ENCODE measurements at places on chromosomes 7 and 10. TPM values are rescaled to one million over a fixed set of nuclear protein-coding genes. Genes with fewer than 3 reads are reported as not detected.

- no peaks in the 10 kb centered on the region for H3K36me3 ChIP-seq
- H3K4me1 ChIP-seq = peaks cover 11% of the 10 kb centered on the region
- DNase-seq = peak; percentile 57
- H3K27me3 ChIP-seq = no peaks in the 10 kb centered on the region
- H3K27ac ChIP-seq = no peak overlapping the region
- no peak overlapping the region for H3K4me3 ChIP-seq
Observed at GRCh38 chr10:69413221-69413865, 3.4 kb downstream of the TACR2 start.

GRCh38 chr10:60236869-60237524 lies 152.7 kb downstream of the ANK3 start:
- peaks cover 27% of the 10 kb centered on the region for H3K4me1 ChIP-seq
- H3K27me3 ChIP-seq = peaks cover 3% of the 10 kb centered on the region
- no peaks in the 10 kb centered on the region for H3K36me3 ChIP-seq
- DNase-seq = peak; percentile 70

DNA sequence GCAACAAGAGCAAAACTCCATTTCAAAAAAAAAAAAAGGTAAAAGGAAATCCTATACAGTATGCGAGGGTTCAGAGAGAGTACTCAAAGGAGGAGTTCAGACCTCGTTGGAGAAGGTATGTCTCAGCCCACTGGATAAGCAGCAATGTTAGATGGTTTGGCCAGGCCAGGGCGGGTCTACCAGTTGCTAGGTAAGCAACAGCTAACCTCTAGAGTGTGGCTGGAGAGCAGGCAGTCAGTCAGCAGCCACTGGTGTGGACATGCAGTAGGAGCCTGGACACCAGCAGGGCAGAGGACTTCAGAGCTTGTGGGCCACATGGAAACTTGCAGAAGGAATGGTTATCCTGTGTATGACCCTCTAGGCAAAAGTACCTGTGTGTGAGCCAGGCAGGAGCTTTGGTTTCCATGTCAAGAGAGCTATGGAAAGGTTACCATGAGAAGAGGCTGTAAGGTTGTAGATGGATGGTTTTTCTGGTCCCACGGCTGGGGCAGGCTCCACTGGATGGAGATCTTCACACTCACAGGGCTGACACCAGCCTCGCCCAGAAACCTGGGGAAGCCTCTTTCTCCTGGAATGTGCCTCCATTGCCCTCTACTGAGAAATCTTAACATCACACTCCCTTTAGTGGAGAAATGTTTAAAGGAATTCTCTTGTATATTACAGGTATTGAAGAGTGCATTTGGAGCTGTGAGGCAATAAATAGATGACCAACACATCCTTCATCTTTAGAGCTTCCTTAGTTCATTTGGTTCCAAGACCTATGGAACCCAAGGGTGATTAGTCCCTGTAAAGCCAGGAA lies 63.6 kb downstream of the CCDC186 start:
- DNase-seq = no peak
- no peaks in the 10 kb centered on the region for H3K36me3 ChIP-seq
- H3K4me3 ChIP-seq = no peak overlapping the region
- peaks cover 27% of the 10 kb centered on the region for H3K27me3 ChIP-seq

GRCh38 chr7:101740981-101741725 lies 76.3 kb upstream of the CUX1 start:
- H3K27me3 ChIP-seq = no peaks in the 10 kb centered on the region
- no peaks in the 10 kb centered on the region for H3K36me3 ChIP-seq
- DNase-seq = peak; percentile 62
- peak overlapping the region; percentile 64 for H3K4me3 ChIP-seq
- H3K27ac ChIP-seq = peak overlapping the region; percentile 96

DNA sequence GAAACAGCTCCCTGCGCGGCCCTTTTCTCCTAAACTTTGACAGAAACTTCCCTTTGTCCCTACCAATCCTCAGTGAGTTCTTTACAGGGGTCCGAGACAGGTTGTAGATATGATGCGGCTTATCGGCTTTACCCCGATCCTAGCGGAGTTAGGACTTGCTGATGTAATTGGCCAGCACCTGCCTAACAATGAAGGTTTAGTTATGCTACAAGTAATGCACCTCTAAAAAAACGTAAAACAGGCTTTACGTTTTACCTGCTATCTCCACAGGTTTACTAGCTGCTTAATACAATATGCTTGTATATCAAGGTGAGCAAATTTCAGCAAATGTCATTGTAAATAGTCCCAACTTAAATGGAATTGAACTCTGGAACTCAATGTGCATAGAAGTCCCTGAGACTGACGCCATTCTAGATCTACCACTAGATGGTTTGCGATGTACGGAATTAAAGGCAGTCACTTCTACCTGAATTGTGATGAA lies 697 bp upstream of the SNX13 start:
- peak overlapping the region; percentile 90 for H3K27ac ChIP-seq
- peak overlapping the region; percentile 94 for H3K4me3 ChIP-seq
- H3K4me1 ChIP-seq = peaks cover 35% of the 10 kb centered on the region
- H3K27me3 ChIP-seq = peaks cover 14% of the 10 kb centered on the region

GRCh38 chr10:133274751-133275683 lies 1.7 kb downstream of the ADAM8 start:
- peaks cover 34% of the 10 kb centered on the region for H3K4me1 ChIP-seq
- DNase-seq = peak; percentile 83
- no peaks in the 10 kb centered on the region for H3K27me3 ChIP-seq
- peak overlapping the region; percentile 86 for H3K27ac ChIP-seq
- H3K36me3 ChIP-seq = peaks cover 4% of the 10 kb centered on the region

DNA sequence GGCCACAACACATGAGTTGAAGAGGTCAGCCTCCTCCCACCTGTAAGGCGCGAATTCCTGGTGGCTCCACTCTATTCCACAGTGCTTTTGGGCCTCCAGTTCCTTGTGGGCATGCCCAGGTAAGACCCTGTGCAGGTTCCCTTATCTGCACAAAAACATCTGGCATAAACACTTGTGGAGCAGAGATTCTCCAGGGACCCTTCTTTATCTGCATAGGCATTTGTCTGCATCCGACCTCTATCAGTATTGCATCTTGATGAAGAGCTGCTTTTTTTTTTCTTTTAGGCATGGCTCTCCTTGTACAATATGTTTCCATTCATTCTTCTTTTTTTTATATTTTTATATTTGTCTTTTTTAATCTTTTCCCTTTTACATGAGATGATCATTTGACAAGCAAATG lies 58.4 kb downstream of the ANKMY2 start:
- DNase-seq = no peak
- H3K27me3 ChIP-seq = no peaks in the 10 kb centered on the region
- no peaks in the 10 kb centered on the region for H3K36me3 ChIP-seq
- no peak overlapping the region for H3K4me3 ChIP-seq
- H3K4me1 ChIP-seq = no peaks in the 10 kb centered on the region
- no peak overlapping the region for H3K27ac ChIP-seq

- peaks cover 6% of the 10 kb centered on the region for H3K4me1 ChIP-seq
- no peak overlapping the region for H3K4me3 ChIP-seq
- no peak for DNase-seq
- no peaks in the 10 kb centered on the region for H3K27me3 ChIP-seq
- H3K36me3 ChIP-seq = no peaks in the 10 kb centered on the region
Observed at GRCh38 chr10:68871731-68872342, 29.3 kb upstream of the DDX50 start.

GRCh38 chr10:92757711-92758104 lies 68.0 kb downstream of the HHEX start:
- peaks cover 14% of the 10 kb centered on the region for H3K4me1 ChIP-seq
- no peak overlapping the region for H3K4me3 ChIP-seq
- H3K36me3 ChIP-seq = no peaks in the 10 kb centered on the region
- peaks cover 5% of the 10 kb centered on the region for H3K27me3 ChIP-seq
- H3K27ac ChIP-seq = no peak overlapping the region

- no peak overlapping the region for H3K27ac ChIP-seq
- DNase-seq = no peak
- H3K27me3 ChIP-seq = peaks cover 2% of the 10 kb centered on the region
- H3K4me1 ChIP-seq = no peaks in the 10 kb centered on the region
- H3K4me3 ChIP-seq = no peak overlapping the region
Observed at GRCh38 chr7:132206594-132206993, 369.7 kb downstream of the PLXNA4 start.

- peaks cover 4% of the 10 kb centered on the region for H3K27me3 ChIP-seq
- DNase-seq = no peak
- H3K4me1 ChIP-seq = peaks cover 6% of the 10 kb centered on the region
- H3K36me3 ChIP-seq = peaks cover 2% of the 10 kb centered on the region
- no peak overlapping the region for H3K27ac ChIP-seq
- no peak overlapping the region for H3K4me3 ChIP-seq
Observed at GRCh38 chr10:62658516-62658915, 146.0 kb upstream of the ADO start.

GRCh38 chr10:131842351-131843088 lies 58.3 kb upstream of the PPP2R2D start:
- no peaks in the 10 kb centered on the region for H3K27me3 ChIP-seq
- no peak overlapping the region for H3K4me3 ChIP-seq
- H3K36me3 ChIP-seq = no peaks in the 10 kb centered on the region

DNA sequence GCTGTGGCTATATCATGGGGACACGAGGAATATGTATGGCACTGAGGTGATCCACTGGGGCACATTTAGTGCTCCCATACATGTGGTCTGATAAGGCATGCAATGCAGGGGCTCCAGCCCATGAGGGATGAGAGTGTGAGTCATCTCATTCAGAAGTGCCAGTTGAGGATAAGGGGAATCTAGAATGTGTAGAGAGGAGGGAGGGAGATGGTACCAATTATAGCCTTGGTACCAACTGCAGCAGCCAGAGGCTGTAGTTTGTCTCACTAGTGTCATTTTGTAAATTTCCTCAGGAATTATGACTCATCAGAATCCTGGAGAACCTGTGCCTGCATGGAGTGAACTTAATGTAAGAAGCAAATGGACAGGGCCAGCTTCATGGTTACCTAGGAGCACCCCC lies 46.2 kb downstream of the LAMB4 start:
- no peaks in the 10 kb centered on the region for H3K27me3 ChIP-seq
- DNase-seq = no peak
- no peak overlapping the region for H3K27ac ChIP-seq

DNA sequence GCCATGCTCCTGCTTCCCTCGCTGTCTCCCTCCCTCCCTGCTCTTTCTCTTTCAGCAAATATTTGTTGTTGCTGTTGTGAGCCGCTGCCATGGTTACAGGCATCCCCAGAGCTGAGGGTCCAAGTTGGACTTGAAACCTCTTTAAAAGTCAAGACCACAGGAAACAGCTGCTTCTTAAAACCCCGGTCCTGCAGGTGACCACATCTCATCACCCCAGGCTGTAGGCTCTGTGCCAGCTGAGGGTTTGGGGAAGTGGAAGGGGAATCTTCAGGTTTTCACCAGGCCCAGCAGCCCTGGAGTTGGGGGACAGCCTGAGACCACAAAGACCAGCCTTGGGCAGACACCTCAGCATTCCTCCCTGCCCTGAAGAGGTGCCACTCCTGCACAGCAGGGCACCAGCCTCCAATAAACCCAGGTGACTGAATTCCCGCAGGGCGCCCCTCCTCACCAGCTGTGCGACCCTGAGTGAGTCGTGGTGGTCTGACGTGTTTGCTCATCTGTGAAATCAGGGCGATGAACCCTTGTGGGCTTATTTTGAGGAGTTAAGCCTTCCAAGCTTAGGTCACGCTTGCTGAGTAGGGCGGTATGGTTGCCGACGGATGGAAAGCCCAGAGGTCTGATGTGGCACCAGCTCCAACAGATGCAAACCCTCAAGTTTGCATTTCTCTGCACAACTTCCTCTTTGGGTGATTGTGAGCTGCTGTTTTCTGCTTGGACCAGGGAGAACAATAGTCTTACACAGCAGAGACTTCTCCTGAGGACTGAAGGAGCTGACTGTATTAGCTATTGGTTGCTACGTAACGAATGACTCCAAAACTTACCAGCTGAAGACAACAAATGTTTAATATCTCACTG lies 24.8 kb downstream of the NPTX2 start:
- no peak overlapping the region for H3K27ac ChIP-seq
- no peak for DNase-seq
- H3K4me1 ChIP-seq = no peaks in the 10 kb centered on the region
- no peaks in the 10 kb centered on the region for H3K36me3 ChIP-seq
- no peak overlapping the region for H3K4me3 ChIP-seq
- no peaks in the 10 kb centered on the region for H3K27me3 ChIP-seq

DNA sequence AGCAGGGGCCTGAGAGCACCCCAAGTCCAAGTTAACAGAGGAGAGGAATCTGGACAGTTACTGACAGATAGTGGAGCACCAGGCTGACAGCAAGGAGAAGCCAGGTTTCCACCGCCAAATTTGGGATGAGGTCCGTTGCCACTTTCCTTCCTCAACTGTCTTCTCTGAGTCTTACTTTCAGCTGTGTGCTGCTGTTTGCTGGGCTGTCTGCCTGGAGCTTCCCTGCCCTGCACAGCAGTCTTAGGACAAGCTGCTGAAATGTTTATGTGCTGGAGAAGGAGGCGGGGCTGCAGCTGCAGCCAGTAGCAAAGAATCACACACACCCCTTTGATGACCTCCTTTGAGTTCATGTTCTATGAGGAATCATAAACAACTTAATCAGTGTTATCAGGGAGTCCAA lies 17.4 kb upstream of the CYP3A7 start:
- H3K4me3 ChIP-seq = no peak overlapping the region
- no peak for DNase-seq
- no peak overlapping the region for H3K27ac ChIP-seq
- H3K36me3 ChIP-seq = no peaks in the 10 kb centered on the region
- H3K4me1 ChIP-seq = peaks cover 5% of the 10 kb centered on the region

DNA sequence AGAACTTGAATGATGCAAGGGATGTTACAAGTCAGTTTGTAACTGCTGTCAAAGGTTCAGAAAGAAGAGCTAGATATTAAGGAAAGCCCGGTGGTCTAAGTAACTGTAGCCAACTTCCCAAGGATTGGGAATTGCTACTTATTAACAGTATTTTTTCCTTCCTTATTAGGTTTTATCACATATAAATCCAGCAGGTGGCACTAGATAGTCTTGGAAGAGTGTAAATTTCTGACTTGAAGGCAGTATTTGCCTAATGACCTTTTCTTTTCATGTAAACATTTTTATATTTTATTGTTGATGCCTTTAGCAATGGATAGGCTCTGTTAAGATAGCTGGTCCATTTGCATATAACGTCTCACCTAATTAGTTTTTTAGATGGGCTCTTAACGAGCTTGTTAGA lies 51.2 kb downstream of the ANLN start:
- peaks cover 32% of the 10 kb centered on the region for H3K36me3 ChIP-seq
- H3K4me3 ChIP-seq = no peak overlapping the region
- H3K4me1 ChIP-seq = no peaks in the 10 kb centered on the region
- H3K27ac ChIP-seq = no peak overlapping the region
- H3K27me3 ChIP-seq = no peaks in the 10 kb centered on the region
- DNase-seq = no peak

GRCh38 chr7:6675807-6676405 lies 30.8 kb downstream of the ZNF12 start:
- DNase-seq = no peak
- H3K27me3 ChIP-seq = no peaks in the 10 kb centered on the region
- no peaks in the 10 kb centered on the region for H3K4me1 ChIP-seq
- no peak overlapping the region for H3K27ac ChIP-seq

GRCh38 chr7:22932896-22933295 lies 81.0 kb downstream of the HYCC1 start:
- H3K27ac ChIP-seq = no peak overlapping the region
- peaks cover 2% of the 10 kb centered on the region for H3K4me1 ChIP-seq
- peaks cover 7% of the 10 kb centered on the region for H3K36me3 ChIP-seq
- H3K27me3 ChIP-seq = peaks cover 18% of the 10 kb centered on the region
- no peak overlapping the region for H3K4me3 ChIP-seq
- DNase-seq = no peak

The AKR1B15 gene
- total RNA-seq = not detected

The VAX1 gene
- not detected for total RNA-seq

The IGFBP1 gene
- total RNA-seq = not detected

The EIF3A gene
- total RNA-seq = 162 TPM

The PTPN20 gene
- 0.07 TPM for total RNA-seq

The TEX47 gene
- not detected for total RNA-seq

The EVX1 gene
- total RNA-seq = not detected

The CTAGE8 gene
- not detected for total RNA-seq

The MYPN gene
- not detected for total RNA-seq

The KDM7A gene
- 7.3 TPM for total RNA-seq

The ERVW-1 gene
- not detected for total RNA-seq

The UPK3BL1 gene
- total RNA-seq = 20.8 TPM

The UNC5B gene
- not detected for total RNA-seq
